ENCODE measurements at places on chromosomes 1 and 21.
A peak's percentile ranks its signal among the peaks of the same experiment; 100 is the strongest.

- DNase-seq, result no peak
Observed at GRCh38 chr1:77975907-77976306, 3.0 kb downstream of the FUBP1 start.

GRCh38 chr1:223514644-223515043, 121.4 kb downstream of the CCDC185 start:
- DNase-seq, result no peak

DNA sequence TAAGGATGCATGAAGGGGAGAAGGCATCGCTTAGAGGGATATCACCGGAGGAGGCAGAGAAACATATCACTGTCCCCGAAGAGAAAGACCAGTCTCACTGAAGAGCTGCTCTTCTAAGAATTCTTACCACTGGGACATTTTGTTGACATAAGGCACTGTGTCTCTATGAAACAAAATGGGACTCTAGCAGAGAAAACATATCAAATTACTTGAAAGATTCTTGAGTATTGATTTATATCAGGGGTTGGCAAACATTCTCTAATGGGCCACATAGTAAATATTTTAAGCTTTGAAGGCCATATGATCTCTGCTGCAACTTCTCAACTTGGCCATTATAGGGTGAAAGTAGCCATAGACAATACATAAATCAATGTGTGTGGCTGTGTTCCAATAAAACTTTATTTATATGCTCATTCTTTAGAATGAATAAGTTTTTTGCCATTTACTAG, 41.0 kb upstream of the GREM2 start:
- DNase-seq, result no peak

DNA sequence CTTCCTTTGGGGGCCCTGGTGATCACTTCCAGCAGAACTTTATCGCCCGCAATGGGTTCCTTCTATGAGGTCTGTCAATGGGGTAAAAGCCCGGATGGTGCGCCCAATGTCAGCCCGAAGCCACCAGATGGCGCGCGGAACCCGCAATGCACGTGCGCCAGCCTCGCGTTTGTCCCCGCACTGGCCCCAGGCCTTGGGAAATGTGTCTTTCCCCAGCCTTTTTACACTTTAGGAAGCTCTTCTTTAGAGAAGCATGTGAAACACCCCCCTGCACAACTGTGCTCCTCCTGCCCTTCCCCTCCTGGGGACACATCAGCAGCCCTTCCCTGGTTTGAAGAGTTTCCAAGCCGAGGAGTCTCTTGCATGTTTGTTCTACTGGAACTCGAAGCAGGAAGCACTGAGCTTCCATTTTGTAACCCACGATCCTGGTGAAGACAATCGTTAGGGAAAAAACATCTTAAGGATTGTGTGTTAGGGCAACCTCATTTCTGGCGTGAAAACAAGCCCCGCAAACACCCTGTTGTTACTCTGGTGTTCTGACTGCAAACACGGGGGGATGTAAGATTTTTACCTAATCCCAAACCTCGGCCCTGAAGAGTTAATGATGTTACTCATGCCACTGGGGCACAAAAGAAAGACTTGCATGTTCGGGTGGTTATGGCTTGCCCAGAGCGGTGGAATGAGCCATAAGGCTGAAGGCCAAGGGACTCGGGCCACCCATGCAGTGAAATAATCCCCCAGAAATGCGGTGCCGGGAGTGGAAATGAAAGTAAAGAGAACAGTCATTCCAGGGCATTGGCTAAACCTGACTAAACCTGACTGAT, 20.4 kb upstream of the TARBP1 start:
- peak; percentile 55 for DNase-seq

DNA sequence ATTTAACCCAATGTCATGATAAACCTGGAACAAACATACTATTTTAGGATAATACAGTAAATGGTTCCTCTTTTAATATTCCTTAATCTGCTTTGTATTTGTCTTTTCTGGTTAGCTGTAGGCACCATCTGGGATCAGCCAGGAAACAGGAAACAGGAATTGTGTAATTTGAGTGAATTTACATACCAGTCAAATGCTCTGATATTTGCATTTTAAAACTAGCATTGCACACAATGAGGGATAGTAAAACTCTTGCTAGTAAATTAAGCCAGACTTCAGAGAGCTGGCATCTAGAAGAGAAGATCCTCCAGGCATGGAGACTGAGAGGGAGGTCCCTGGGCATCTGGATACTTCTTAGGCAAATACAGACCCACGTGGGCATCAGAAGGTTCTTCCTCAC, 103.5 kb downstream of the HMCN1 start:
- no peak for DNase-seq

DNA sequence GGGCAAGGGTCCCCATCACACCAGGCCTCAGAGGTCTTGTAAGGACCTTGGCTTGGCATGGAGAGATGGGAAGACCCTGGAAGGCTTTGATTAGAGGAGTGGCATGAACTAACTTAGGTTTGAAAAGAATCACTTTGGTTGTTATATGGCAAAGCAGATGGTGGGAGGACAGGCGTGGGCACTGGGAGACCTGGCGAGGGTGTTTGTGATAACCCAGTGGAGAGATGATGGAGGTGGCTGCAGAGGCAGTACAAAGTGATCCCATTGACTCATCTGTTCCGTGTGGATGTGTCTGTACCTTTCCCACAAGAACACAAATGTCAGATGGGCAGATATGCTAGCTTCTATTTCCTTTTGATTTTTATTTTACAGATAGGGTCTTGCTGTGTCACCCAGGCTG, 168.3 kb downstream of the SLC35F3 start:
- DNase-seq, result no peak

- DNase-seq, result no peak
Observed at GRCh38 chr1:43510621-43511020, 20.1 kb upstream of the PTPRF start.

Measured in GM13977 (cell line).